Fibroblast of villous mesenchyme (primary cell): ENCODE measurements at places on chromosomes 11 and 22. TPM values are rescaled to one million over a fixed set of nuclear protein-coding genes. Genes with fewer than 3 reads are reported as not detected.

SCN3B gene
- under 0.01 and 0.43 TPM in 2 replicates for total RNA-seq

NXPE2 gene
- not detected in 2 replicates for total RNA-seq

OR8D4 gene
- not detected in 2 replicates for total RNA-seq

INPP5J gene
- 0.43 and 0.97 TPM in 2 replicates for total RNA-seq

LRRN4CL gene
- 6.9 and 15.5 TPM in 2 replicates for total RNA-seq

PAMR1 gene
- 416 and 493 TPM in 2 replicates for total RNA-seq

IL18 gene
- 1.6 and 2.2 TPM in 2 replicates for total RNA-seq
